NK-92 treated with Interleukin-12 subunit alpha and Interleukin-12 subunit beta, amount 100 ng/mL, for 24 hours (cell line): ENCODE measurements at places on chromosomes 5 and 9.

GRCh38 chr5:125554355-125554754 lies 807.9 kb upstream of the ZNF608 start:
- DNase-seq = no peak

- DNase-seq = no peak
Measured at GRCh38 chr9:116275418-116276195, 122.0 kb downstream of the PAPPA start.

DNA sequence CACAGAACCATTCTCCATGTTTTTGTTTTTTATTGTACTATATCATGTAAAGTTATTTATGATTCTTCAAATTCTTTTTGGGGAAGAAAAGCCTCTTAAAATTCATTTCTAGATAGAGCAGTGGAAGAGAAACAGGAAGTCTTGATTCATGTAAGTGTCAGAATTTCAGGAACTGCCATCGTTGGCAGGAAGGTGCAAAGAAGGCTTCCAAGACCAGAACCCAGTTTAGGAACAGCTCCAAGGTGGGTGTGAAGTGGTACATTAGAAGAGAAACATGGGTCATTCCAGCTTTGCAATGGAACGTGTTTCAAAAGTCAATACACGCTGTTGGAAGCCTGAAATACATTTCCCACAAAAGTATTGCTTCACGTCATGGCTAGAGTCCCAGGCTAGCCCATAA lies 14.8 kb downstream of the SAXO1 start:
- no peak for DNase-seq

- DNase-seq = no peak
Measured at GRCh38 chr9:137202966-137203365, 2.4 kb upstream of the TPRN start.

DNA sequence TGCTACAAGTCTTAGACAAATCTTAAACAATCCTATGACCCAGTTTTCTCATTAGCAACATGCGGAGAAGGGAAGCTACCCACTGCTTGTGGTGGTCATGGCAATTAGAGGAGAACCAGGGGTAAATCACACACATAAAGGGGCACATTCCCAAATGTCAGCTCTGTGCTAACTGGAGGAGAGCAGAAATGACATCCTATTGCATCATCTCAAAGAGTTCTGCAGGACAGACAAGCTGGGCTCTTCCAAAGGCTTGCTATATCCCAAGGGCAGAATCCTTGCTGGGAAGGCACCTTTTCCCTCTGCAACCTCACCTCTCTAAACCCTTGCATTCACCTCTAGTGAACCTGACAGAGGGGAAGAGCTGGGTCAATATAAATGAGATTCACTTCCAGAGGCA lies 17.0 kb upstream of the WWC1 start:
- no peak for DNase-seq
